Mucosa of gallbladder (tissue), 1 donor: ENCODE measurements at places on chromosomes 3 and 15. TPM values are rescaled to one million over a fixed set of nuclear protein-coding genes. Genes with fewer than 3 reads are reported as not detected.

- DNase-seq = no peak
These were observed 54.8 kb downstream of the MSL2 start for GRCh38 chr3:136141291-136141785.

Gene GOLGA8Q
- 1.6 TPM for total RNA-seq

Gene TRIP4
- 24.1 TPM for total RNA-seq

GRCh38 chr3:34155108-34155507, 356.7 kb downstream of the PDCD6IP start:
- DNase-seq = no peak

Gene ATG3
- 43.2 TPM for total RNA-seq

DNA sequence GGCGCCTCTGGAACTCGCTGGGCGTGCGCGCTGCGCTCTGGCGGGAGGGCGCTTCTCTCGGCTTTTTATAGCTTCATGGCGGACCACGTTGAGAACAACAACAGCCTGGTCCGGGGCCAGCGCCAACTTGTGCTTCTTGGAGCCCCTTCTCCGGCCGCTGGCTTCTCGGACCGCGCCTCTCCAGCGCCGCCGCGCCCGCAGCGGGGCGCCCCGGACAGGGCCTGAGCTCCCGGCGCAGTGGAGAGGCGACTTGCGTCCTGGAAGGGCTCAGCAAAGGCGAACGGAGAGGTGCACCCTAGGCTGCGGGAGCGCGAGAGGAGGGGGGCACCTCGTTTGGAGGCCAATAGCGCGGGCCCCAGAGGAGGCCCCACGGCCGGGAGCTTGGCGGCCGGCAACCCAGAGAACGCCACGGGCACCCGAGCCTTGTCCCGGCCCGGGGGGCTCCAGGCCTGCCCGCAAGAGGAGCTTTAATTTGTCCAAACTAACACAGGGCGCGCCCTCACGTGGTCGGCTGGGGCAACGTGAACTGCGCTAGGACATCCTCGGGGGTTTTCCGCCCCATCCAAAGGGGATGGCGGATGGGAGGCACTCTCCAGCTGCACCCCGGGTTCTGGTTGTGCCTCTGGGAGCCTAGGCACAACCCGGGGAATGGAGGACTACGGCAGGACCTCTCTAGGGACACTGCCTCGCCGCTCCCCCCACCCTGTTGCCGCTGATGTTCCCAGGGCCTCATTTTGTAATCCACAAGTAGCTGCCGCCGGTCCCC, 37.8 kb downstream of the HMCES start:
- DNase-seq = peak; percentile 89

Gene TUSC2
- total RNA-seq = 42.5 TPM

- no peak for DNase-seq
These were observed 59.7 kb downstream of the LRIG1 start for GRCh38 chr3:66441129-66441528.

Gene ILDR1
- 19.9 TPM for total RNA-seq

GRCh38 chr3:164498917-164499316, 579.4 kb downstream of the SI start:
- DNase-seq = no peak

Gene IQCF5
- total RNA-seq = not detected
